ENCODE measurements at places on chromosomes 6 and 20.
A peak's percentile ranks its signal among the peaks of the same experiment; 100 is the strongest.

DNA sequence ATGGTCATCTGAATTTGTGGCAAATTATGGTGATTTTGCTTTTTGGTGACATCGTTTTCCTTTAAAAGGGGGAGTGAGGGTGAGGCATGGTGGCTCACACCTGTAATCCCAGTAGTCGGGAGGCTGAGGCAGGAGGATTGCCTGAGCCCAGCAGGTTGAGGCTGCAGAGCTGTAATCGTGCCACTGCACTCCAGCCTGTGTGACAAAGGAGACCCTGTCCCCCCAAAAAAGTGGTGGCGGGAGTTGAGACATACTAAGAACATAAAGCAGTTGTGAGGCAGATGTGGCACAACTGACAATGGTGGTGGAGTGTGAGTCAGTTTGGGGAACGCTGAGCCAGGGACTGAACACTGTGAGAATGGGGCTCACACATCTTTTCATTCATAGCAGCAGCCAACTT lies 45.5 kb downstream of the ADNP start:
- DNase-seq: no peak

DNA sequence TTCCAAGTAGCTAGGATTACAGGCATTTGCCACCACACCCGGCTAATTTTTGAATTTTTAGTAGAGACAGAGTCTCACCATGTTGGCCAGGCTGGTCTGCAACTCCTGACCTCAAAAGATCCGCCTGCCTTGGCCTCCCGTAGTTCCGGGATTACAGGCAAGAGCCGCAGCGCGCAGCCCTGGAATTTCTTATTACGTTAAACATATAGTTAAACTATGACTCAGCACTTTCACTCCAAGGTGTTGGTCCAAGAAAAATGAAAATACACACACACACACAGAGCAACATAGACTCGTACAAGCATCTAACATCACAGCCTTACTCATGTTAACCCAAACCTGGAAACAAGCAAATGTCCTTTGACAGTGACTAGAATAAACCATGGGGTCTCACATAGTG lies 663.9 kb downstream of the PRKN start:
- no peak for DNase-seq

GRCh38 chr20:50776122-50776817 lies 18.6 kb upstream of the BCAS4 start:
- DNase-seq: no peak

DNA sequence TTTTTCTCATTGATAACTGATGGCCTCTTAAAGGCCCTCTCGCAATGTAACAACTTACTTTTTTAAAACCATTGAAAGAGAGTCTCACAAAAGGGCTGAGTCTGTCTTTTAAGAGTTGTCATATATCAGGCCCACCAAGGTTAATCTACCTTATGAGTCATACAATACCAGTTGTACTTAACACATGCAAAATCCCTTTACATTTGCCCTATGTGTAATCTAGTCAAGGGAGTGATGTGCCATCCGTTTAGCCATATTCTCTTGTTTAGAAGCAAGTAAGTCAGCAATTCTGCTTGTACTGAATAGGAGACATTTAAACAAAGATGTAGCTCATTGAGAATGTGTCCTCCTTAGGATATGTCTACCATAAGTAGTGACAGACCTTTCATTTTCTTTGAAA lies 143.7 kb downstream of the TENT5A start:
- no peak for DNase-seq

DNA sequence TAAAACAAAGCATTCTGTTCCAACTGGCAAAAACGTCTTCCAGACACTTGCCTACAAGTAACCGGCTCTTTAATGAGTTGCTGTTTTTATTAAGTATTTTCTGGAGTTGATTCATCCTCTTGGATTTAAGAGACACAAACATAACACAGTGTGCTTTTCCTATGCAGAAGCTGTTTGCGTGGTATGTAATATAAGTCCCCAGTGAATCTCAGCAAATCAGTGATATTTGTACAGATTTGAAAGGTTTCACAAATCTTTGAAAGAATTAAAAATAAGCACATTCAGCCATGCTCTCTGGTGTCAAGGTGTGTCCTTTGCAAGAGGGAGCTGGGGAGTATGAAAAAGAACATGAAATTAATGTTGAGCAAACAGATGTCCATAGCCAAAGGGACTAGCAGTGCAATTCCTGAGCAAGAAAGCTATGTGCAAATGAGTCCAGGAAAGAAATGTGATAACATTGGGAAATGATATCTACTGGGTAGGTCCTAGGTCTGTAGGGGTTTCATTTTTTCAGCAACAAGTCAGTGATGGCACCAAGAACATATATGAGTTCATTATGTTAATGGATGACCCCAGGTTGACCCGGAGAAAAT lies 170.1 kb upstream of the PHACTR1 start:
- DNase-seq: no peak

DNA sequence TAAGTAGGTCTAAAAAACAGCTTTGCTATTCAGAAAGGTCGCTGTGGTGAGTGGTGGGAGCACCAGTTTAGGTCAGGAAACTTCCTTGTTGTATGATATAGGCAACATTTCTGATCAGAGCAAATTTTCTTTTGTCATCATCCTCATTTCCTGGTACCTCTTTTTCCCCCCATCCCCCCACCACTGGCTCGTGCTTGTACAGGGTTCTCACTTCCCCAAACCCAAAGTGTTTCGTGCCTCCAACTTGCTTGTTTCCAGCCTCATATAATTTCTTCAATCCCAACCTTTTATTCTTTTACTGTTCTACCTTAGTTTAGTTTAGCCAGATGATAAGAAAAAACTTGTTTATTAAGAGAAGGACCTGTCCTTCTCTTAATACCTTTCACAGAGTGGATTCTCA lies 209.4 kb upstream of the JAG1 start:
- no peak for DNase-seq

DNA sequence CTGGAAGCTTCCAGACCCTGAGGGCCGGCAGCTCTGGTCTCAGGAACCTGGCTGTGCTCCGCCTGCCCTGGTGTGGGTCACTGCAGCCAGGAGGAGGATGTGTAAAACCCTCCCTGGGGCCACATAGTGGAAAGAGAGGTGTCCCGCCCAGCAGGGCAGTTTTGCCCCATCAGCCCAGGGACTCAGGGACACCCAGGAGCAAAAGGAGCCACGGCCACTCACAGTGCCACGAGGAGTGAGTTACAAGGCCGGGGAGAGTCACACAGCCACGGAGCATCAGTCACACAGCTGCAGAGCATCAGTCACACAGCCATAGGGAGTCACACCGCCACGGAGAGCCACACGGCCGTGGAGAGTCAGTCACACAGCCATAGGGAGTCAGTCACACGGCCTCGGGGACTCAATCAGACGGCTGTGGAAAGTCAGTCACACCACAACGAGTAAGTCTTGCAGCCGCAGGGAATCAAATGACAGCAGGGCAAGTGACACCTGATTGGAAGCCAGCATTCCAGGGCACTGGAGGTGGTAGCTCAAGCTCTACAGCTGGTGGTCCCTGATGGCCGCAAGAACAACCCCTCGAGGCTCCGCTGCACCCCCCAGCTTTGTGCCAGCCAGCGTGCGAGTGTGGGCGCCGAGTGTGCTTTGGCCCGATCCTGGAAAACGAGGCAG lies 60.9 kb downstream of the DLL1 start:
- no peak for DNase-seq

DNA sequence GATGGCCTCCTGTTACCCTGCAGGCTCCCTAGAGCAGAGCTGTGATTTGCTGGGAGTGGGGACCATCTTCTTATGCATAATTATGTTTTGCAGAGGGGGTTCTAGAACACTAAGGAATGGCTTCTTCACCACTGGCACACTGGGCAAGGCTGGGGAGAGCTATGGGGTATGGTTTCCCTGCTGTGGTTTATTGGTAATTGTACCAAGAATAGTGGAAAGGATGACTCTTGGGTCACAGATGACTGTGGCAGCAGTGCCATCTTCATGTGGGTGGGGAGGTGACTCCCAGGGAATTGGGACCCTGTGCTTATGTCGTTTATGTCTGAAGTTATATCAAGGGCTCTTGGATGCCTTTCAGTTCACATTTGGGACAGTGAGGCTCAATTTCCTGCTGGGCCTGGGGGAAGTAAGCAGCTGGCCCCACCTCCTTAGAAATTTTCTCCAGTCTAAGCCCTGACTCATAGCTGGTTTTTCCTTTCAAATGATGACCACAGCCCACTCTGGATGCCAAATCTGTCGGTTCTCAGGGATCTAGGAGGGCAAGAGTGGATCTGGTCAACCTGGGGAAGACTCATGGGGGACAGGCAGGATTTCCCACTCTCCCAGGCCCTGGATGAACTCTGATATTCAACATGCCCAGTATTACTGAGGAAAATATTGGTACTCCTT lies 230.8 kb downstream of the LRFN2 start:
- no peak for DNase-seq

- no peak for DNase-seq
Measured at GRCh38 chr20:21167261-21167660, 41.4 kb downstream of the KIZ start.

DNA sequence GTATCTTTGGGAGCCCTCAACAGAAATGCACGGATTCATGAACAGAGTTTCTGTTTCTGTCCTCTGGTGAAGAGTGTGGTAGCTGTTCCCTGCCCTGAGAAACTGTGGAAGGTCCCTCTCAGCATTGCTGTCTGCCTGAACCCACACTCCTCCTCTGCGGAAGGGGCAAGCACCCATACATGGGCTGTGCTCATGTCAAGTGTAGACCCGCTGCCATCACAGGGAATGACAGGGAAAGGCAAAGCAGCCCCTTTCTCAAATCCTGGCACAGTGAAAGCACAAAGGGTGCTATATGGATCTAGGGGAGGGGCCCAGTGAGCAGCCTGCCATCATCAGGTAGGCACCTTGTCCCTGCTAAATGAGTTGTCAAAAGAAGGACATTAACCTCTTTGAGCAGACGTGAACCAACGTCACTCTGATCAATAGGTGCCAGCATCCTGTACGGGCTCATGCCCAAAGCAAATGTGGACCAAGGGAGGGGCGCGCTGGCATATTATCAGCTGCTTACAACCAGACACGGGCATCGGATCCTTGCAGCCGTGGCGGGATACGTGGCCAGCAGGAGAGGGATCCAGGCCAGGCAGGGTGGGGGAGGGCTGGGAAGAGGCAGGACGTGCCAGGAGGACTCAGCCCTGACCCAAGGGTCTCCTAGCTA lies 231.2 kb upstream of the PMEPA1 start:
- DNase-seq: no peak

- no peak for DNase-seq
Measured at GRCh38 chr6:73027691-73028090, 197.6 kb downstream of the KHDC1L start.

DNA sequence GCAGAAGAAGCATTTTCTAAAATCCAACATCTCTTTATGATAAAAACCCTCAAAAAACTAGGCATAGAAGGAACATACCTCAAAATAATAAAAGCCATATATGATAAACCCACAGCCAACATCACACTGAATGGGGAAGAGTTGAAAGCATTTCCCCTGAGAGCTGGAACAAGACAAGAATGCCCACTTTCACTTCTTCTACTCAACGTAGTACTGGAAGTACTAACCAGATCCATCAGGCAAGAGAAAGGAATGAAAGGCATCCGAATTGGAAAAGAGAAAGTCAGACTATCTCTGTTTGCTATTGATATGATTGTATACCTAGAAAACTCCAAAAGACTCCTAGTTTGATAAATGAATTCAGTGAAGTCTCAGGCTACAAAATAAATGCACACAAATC lies 7.9 kb upstream of the CDK19 start:
- no peak for DNase-seq

GRCh38 chr6:139857143-139857542 lies 482.7 kb upstream of the CITED2 start:
- DNase-seq: no peak

- no peak for DNase-seq
Measured at GRCh38 chr6:170047823-170048222, 243.1 kb downstream of the DLL1 start.

DNA sequence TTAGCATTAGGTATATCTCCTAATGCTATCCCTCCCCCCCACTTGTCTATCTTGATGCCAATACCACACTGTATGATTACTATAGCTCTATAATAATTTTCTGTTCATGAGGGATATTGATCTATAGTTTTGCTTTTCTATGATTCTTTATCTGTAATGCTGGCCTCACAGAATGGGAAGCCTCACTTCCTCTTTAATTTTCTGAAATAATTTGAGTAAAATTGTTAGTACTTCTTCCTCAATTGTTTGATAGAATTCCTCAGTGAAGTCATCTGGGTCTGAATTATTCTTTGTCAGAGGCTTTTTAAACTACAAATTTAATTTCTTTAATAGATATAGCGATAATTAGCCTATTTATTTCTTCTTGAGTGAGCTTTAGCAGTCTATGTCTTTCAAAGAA lies 31.2 kb downstream of the SIRPD start:
- no peak for DNase-seq

- no peak for DNase-seq
Measured at GRCh38 chr6:129590408-129591022, 119.5 kb downstream of the ARHGAP18 start.

DNA sequence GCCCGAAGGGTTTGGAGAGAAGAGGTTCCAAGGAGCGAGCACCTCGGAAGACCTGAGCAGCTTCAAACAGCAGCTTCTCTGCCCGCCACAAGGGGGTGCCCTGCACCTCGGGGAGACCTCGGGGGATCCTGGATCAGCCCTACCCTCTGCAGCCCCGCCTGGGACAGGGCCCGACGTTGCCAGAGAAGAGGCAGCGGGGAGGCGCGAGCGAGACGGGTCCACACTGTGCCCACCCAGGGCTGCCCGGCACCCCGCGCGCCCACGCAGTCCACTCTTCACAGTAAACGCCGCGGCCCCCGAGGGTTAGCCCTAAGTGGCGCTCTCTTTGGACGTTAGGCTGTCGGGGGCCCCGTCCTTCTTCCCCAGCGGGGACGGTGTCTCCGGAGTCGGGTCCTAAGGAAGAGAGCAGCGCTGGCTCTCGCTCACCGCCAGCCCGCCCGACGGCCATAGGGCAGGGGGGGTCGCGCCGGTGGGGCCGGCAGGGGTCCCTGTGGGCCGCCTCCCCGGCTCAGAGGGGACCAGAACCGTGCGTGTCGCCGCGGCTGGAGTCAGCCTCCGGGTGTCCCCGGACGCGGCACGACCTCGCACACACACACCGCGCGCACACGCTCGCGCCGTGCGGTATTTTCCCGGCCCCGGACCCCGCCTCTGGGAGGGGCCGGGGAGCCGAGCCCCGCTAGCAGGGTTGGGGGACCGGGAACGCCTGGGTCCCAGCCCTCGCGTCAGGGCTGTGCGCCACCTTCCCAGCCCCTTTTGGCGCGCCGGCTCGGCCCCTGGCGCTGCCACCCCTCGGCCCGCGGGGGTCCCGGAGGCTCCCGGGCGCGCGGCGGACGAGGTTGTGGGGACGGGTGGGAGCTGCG lies 929 bp downstream of the CDH22 start:
- peak; percentile 69 for DNase-seq

DNA sequence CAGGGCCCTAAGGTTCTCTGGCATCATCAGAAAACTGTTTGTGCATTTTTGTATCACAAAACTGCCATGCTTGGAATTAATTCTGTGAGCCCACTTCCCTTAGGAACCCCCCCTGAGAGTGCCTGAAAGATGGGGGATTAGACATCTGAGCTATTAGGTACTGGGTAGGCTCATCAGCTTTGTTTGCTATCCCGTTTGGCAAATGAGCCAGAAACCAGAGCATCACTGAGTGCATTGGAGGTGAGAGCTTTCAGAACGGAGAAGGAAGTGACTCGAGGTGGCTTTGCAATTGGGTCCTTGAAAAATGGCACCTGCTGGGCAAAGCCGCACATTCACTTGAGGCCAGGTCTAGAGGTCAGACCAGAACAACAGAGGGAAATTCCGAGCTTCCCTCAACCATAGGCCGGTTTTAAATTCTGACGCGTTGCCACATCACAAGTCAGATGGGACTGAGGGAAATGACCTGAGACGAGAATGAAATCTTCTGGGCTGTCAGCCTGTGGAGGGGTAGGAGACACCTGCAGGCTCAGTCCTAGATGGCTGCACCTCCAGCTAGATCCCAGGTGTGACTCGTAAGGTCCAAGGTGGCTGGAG lies 8.4 kb upstream of the GLP1R start:
- no peak for DNase-seq

GRCh38 chr20:37359836-37360235 lies 13.9 kb downstream of the SRC start:
- DNase-seq: no peak
